Brain (organoid and tissue), 16 donors: ENCODE measurements at places on chromosomes 7 and 10. TPM values are rescaled to one million over a fixed set of nuclear protein-coding genes. Genes with fewer than 3 reads are reported as not detected.
A peak's percentile ranks its signal among the peaks of the same experiment; 100 is the strongest.

DNA sequence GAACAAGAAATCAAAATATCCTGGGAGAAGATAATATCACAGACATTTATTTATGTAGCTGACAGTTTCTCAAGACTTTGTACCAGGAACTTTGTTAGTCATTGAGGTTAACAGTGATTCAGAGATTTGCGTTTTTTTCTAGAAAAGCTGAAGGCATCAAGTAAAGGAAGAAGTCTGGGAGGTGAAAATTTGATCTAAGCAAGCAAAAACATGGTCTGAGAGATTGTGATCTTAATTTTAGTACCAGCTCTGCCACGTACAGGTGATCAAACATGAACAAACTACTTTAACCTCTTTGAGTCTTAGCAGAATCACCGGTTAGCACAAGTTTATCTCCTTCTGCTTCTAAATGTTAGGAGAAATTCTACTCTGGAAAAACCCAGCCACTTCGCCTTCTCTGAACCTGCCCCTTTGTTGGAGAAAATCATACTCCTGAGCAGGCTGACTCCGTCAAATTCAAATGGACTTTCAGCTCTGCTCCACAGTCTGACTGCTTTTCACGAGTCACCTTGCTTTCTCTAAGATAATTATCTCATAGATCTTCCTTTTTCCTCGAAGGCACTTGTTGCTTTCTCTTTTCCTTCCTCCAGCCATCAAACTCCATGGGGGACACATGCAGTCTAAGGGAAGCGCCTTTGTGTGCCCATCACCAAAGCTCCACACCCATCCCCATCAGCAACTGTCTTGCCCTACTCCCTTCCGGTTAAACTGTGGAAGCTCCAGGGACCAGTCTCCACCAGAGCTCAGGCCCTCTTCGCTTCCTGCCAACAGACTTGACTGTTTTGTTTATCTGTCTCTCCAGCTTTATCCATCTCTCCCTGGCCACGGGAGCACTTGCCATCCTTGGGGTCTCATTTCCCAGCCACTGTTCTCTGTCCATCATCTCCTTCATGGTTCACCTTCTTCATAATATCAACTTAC is 86.3 kb downstream of the PRKCQ start:
- DNase-seq, result no peak

GRCh38 chr10:52337225-52337624 is 23.1 kb downstream of the DKK1 start:
- DNase-seq, result no peak

- DNase-seq, result no peak
Observed at GRCh38 chr7:102294589-102294988, 7.9 kb downstream of the SH2B2 start.

GRCh38 chr10:25531457-25532061 is 356.8 kb downstream of the GPR158 start:
- DNase-seq, result no peak

DNA sequence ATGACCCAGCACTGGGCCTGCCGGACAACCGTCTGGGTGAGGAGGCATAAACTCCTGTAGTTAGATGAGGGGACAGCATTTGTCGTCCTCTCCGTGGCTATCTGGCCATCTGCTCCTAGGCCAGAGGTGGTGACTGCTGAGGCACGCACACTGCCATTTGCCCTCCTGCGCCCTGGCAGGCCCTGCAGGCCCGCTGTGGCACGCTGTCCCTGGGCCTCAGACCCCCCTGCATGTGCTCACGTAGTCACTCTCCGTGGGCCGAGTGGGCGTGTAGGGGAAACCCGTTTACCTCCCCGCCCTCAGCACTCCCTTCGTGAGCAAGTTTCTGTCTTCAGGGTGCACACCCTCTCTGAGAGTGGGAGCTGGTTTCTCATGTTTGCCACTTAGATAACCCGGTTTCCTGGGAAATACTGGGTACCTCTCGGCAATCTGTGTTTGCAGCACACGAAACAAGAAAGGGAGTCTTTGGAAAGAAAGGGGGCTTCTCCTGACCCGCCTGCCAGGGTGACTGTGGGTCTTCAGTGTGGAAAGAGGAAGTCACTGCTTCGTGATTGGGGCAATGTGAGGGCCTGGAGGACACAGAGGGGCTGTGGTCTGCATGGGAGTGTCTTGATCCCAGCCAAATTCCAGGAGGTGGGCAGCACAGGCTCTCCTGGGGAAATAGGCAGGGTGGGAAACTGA is 10.8 kb downstream of the ADAMTS14 start:
- DNase-seq, result no peak

- DNase-seq, result no peak
Observed at GRCh38 chr10:50332108-50332842, 81.0 kb upstream of the ASAH2 start.

GRCh38 chr10:132690821-132691610 is 94.9 kb downstream of the NKX6-2 start:
- no peak for DNase-seq

- no peak for DNase-seq
Observed at GRCh38 chr10:50216418-50216817, 34.9 kb downstream of the ASAH2 start.

DNA sequence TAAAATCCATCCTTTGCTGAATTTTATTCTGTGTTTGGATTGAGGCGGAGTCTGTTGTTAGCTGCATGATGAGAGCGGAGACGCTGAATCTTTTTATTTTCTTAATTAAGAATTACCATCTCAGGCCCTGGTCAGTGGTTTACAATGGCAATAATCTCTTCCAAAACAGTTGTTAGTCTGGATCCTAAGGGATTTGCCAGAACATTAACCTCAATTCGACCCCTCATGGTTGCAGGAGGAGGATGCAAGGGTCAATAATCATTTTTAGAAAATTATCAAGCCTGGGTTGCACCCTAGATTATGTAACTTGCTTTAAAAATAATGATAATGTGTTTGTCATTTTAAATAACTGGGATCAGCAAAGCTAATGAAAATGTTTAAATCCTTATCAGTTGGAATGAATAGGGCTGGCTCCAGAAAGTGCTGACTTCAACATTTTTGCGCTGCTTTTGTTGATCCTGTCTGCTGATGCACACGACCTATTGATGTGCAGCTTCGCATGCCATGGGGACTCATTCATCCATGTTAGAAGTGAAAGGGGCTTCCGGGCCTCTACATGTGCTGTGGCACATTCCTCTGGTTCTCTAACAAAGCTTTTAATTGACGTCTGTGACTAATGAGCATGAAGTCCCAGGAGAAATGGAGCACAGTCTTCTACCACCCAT is 80.7 kb upstream of the KIAA1217 start:
- peak; percentile 46 for DNase-seq

DNA sequence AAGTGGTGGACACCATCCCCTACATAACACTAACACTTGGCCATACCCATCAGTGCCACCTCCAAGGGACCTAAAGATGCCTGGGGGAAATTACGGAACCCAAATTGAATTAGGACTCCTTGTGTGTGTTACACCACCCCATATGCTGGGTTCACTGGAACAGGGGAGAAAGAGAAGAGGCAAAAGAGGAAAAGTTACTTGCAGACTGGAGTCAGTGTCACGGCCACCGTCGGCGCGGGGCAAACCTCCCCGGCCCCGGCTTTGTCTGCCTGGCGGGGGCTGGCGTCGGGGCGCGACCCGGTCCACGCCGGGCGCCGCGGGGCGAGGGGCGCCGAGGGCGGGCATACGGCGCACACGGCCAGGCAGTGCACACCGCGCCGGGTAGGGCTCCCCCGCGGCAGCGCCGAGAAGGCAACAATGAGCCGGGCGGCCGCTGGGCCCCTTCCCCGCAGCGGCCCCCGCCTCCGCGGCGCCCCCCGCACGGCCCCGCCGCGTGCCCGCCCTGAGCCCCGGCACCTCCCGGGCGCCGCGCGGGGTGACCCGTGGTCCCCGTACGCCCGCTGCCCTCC is 171.1 kb downstream of the FAM107B start:
- peak; percentile 49 for DNase-seq

GRCh38 chr7:128168667-128169210 is 72.3 kb upstream of the LEP start:
- DNase-seq, result peak; percentile 22

GRCh38 chr7:46484906-46485305 is 563.8 kb upstream of the IGFBP3 start:
- no peak for DNase-seq

The RBM33 gene
- 14.4 TPM for polyA plus RNA-seq

The WDR37 gene
- 7.2 TPM for polyA plus RNA-seq

The CFAP70 gene
- 1.4 TPM for polyA plus RNA-seq
